ENCODE measurements at places on chromosomes 1 and 21.

- DNase-seq, result no peak
Observed at GRCh38 chr1:175472464-175472863, 270.9 kb downstream of the TNR start.

DNA sequence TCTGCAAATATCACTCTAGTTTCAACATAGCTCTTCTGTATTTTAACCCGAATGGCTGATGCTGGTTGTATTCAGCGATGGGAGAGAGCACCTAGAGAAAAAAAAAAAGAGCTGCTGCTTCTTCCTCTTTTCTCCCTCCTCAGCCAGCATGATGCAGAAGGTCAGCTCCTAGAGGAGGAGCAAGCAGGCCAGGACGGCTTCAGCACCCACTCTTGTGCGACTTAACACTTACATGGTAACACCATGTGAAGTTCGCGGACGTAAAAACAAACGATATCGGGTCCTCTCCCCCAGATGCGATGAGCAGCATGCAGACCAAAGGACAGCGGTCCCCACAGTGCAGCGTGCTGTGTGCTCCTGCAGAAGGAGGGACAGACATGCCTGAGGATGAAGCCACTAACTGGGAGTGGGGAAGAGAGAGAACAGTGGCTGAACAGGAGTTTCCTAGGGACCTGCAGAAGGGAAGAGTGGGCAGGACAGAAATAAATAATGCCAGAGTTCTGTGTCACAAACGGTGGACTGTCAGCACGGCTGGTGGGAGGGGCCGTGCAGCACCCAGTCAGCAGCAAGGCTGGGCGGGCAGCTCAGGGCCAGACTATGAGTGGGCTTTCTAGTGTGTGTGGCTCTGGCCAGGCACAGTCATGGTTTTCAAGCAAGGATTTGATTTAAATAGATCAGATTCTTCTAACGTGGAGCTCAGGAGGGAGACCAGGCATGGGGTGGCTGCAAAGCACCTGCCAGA is 11.4 kb upstream of the B3GALT5 start:
- DNase-seq, result no peak

GRCh38 chr1:153643100-153643499 is 9.2 kb downstream of the CHTOP start:
- no peak for DNase-seq

- DNase-seq, result no peak
Observed at GRCh38 chr1:210085359-210085758, 147.2 kb upstream of the SERTAD4 start.

DNA sequence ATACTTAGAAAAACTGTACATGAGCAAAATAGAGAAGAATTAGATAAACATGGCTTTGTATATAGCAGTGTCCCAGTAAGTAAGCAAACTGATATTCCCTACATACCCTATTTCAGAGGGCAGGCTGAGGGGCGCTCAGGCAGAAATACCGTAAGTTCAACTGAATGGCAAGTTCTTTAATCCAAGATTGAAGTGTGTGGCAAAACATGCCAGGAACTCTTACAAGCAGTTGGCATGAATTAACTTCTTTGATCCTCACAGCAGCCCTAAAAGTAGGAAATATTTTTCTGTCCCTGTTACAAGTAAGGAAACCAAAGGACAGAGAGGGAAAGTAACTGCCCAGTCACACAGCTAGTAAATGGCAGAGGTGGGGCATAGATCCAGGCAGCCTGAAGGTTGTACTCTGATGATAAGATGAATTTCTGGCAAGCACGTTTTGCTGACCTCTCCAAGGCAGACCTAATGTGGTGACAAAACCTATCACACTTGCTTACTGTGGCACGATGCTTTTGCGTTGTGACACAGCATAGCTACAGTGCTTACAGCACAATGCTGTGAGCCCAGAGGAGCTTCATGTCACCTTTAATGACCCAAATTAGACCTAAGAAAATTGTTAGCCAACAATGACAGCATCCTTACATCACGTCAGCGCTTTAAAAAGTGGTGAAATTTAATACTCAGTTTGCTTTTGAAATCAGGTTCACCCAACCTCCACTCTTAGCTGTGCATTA is 35.0 kb upstream of the THEM4 start:
- peak; percentile 17 for DNase-seq

DNA sequence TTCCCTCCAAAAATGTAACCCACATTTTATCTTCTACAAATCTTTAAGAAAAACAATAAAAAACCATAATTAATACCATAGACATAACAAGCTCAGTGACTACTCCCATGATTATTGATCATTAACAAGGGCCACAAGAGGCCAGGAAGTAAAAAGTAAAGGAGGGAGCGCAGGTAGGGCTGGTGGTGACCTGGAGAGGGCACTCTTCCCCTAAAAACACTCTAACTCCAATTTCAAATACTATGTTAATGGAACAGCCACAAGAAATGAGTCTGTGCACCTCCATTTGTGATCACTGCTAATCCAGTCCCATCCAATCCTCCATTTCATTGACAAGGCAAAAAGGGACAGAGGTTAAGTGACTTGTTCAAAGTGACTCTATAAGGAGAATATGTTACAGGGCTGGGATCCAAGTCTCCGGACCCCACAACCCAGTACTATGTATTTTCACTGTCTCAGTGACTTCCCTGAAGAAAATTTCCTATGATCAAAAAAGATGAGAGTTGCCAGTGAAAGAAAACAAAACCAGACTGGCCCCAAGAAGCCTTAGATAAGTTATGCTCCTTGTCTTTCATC is 41.2 kb upstream of the CFAP298 start:
- DNase-seq, result peak; percentile 6

DNA sequence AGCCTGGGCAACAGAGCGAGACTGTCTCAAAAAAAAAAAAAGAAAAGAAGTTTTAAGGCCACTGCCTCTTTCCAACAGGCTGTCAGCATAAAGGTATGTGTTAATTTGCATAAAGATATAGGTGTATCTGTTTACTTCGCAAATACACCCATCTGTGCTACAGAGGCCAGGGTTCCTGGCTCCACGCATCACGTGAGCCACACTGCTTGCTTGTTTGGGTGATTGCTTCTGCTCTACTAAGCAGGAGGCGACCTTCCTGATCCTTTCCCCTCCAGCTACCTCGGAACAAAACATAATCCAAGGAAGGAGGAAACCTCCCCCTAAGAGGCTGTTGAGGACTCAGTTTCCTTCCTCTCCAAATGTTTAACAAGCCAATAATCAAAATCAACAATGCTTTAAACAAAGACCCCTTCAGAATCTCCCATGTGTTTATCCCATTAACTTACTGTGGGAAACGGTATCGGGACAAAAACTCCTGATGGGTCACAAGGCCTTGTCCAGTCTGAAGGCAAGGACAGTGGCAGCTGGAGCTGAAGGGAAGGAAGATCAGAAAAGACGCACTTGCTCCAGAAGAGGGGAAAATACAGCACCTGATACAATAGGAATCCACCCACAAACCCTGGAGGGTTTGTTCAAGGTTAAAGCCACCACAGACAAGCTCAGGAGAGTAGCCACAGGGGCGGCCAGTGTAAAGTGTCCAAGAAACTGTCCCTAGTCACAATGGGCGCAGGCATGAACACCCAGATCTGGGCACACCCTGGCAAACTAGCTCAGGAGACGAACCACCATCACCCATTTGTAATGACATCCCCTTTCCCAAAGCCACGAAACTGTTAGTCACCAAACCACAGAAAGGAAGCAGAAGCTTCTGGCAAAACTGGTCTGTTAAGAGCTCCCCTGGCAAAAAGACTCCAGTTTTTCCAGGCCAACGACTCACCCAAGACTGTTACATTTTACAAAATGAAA is 17.2 kb downstream of the CTNNBIP1 start:
- DNase-seq, result no peak

GRCh38 chr21:33127154-33127867 is 57.4 kb downstream of the OLIG1 start:
- peak; percentile 75 for DNase-seq

DNA sequence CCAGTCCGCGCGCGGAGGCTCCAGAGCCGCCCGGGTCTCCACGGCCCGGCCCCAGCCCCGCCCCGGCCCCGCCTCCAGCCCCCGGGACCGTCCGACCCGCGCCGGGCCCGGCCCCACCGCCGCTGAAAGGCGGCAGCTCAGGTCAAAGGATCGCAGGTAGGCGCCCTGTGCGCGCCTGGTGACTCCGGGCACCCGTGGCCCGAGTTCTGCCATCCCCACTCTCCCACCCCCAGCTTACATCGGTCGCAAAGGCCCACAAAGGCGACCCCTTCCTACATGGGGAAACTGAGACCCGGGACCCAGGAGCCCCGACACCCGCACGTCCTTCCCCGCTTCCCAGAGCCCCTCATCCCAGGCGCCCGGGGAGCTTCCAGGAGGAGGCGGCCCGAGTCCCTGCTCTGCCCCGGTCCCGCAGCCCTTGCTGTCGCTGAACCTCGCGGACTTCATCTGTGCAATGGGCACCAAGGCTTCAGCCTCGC is at the start of gene TMEM200B:
Gene TMEM200B (minus strand): TSS at position 17 of the 479 bp plus-strand sequence. CDS start 2,075 bp downstream, outside the sequence.
- DNase-seq, result no peak

GRCh38 chr1:3042481-3042880 is 21.2 kb downstream of the ACTRT2 start:
- DNase-seq, result no peak

DNA sequence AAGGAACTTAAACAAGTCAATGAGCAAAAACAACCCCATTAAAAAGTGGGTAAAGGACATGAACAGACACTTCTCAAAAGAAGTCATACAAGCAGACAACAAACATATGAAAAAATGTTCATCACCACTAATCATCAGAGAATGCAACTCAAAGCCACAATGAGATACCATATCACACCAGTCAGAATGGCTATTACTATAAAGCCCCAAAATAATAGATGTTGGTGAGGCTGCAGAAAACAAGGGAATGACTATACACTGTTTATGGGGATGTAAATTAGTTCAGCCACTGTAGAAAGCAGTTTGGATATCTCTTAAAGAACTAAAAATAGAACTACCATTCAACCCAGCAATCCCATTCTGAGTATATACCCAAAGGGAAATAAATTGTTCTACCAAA is 51.2 kb downstream of the MRPL39 start:
- DNase-seq, result no peak

- no peak for DNase-seq
Observed at GRCh38 chr1:197859024-197859423, 43.4 kb upstream of the C1orf53 start.

DNA sequence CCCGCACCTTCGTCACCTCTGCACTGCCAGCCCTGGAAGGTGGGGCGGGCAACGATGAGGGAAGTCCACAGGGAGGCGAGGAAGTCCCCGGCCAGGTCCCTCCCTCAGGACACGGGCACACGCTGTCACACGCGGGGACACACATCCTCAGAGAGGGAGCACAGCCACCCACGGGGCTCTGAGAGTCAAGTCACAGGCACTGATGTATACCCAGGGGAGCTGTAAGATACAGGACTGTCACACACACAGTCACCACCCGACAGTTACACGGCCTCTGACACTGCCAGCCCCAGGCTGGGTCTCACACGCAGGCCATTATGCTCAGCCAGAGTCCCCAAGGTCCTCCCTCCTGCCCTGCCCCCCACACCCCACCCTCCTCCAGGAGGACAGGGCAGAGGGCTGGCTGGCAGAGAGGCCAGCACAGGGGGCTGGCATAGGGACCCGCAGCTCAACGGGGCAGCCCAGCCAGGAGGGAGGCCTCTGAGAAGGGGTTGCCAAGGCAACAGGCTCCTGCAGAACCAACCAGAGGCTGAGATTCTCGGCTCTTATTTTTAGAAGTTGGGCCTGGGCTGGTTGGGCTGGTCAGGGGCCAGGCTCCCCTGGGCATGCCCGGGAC is 17.7 kb upstream of the ADGRB2 start:
- DNase-seq, result no peak

DNA sequence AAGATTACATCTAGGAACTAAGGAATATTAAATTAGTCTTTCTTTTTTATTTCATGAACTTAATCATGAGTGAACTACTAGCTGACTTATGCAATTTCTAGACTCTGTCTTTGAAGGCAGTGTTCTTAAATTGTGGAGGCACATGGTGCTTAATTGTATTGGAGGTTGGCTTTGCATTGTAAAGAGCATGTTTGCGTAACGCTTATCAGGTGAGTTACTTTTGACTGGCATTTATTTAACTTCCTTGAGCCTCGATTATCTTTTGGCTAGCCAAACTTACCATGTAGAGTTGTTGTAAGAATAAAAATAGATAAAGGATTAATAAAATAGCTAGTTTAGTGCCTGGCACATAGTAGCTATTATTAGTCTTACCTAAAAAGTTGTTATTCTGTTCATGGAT is 262.4 kb downstream of the PDE4B start:
- no peak for DNase-seq

DNA sequence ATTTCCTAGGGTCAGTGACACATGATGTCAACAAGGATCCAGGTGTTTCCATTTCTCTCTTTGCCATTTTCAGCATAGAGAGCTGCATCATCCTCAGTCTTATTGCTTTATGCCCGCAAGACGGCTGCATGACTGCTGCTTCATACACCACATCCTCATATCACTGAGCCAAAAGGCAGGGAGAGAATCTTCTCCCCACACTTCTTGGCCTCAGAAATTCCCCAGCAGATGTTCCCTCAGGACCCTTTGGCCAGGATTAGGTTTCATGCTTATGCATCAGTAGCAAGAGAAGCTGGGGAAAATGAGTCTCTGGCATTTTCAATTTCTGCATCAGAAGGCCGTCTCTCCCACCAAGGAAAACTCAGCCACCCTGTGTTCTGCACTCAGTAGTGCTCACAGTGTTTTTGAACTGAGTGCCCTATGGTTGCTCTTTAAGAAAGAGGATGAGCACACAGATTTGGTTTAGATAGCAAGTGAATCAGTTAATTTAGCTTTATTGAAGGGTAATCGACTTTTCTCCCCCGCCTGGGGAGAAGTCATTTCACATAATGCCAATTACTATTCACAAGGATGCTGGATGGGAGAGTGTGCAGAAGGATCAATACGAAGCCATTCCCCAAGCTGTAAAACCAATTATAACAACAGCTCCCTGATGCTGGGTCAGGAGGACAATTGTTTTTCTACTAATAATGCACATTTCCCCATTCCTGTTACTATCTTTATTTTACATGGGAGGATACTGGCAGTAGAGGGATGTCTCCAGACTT is 360.2 kb downstream of the HHIPL2 start:
- DNase-seq, result no peak

DNA sequence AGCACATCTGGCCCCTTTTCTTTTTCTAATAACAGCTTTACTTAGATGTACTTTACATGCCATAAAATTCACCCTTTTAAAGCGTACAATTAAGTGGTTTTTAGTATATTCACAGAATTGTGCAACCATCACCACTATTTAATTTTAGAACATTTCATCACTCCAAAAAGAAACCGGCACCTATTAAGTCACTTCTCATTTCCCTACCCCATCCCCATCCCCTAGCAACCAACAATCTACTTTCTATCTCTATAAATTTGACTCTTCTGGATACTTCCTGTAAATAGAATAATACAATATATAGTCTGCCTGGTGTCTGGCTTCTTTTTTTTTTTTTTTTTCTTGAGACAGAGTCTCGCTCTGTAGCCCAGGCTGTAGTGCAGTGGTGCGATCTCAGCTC is 59.5 kb upstream of the ENAH start:
- DNase-seq, result no peak

- no peak for DNase-seq
Observed at GRCh38 chr1:103997631-103998030, 247.9 kb downstream of the AMY1C start.

DNA sequence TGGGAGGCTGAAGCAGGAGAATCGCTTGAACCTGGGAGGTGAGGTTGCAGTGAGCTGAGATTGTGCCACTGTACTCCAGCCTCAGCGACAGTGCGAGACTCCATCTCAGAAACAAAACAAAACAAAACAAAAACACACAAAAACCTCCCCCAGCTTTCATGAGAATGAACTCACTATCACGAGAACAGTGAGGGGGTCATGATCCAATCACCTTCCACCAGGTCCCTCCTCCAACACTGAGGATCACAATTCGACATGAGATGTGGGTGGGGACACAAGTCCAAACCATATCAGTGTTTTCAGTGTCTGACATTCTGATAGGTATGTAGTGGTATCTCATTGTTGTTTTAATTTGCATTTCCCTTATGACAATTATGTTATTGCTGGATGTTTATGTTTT is 31.5 kb upstream of the DYRK1A start:
- DNase-seq, result no peak

Data from NCI-H748 treated with DMSO at 0.1 percent for 48 hours (cell line).